ENCODE measurements at places on chromosomes 16 and 17.

- no peak for DNase-seq
Measured at GRCh38 chr17:40551091-40551878, 14.0 kb downstream of the CCR7 start.

DNA sequence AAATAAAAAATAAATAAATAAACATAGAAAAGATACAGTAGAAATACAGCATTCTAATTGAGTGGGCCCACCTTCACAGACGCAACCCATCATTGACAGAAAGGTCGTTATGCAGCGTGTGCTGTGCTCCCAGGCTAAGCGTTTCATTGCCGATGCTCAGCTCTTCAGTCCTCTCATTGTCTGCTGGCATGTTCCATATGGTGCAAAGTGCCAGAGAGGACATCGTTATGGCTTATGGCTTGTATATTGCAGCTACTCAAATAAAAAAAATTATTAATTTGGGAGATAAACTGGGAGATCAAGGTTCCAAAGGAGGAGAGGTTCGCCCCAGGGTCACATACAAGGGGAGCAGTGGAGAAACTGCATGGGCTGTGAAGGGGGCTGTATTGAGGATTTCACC lies 11.3 kb upstream of the UBALD2 start:
- DNase-seq: no peak

GRCh38 chr17:15954222-15954621 lies 9.3 kb downstream of the ADORA2B start:
- peak; percentile 50 for DNase-seq

DNA sequence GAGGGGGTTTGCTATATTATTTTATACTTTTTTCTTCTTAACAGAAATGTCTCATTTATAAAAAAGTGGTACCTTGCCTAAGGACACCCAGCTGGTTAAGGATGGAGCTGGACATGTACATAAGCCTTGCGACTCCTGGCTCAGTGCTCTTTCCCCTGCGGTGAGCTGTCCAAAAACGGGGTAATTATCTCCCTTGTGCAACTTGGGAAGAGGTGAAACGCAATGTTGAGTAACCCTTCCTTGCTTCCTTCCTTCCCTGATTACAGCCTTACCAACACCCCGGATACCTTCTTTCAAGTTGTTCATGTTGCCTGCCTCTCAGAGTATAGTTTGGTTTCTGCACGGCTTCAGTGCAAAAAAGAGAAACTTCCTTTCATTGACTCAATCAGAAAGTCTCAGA lies 94.1 kb upstream of the XYLT1 start:
- no peak for DNase-seq
